Retinal pigment epithelial cell (primary cell): ENCODE measurements at places on chromosomes 4 and X.

DNA sequence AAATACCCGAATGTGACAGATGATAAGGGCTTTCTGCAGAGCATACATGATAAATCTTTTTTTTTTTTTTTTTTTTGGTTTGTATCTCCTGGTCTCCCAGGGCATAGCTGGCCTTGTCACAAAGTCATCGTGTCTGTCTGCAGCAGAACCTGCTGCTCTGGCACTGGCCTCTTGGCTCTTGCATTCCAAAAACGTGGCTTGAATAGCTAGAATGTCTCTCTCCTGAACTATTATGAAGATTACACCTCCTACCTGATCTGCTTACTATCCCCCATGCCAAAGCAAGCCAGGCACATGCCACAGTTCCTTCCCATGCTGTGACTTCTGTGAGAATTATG lies 50.4 kb upstream of the SCRG1 start:
- no peak for DNase-seq

- DNase-seq, result no peak
These were observed 196.6 kb upstream of the AGA start for GRCh38 chr4:177638871-177639270.

- no peak for DNase-seq
These were observed 146.8 kb upstream of the PTCHD1 start for GRCh38 chrX:23187819-23188218.

DNA sequence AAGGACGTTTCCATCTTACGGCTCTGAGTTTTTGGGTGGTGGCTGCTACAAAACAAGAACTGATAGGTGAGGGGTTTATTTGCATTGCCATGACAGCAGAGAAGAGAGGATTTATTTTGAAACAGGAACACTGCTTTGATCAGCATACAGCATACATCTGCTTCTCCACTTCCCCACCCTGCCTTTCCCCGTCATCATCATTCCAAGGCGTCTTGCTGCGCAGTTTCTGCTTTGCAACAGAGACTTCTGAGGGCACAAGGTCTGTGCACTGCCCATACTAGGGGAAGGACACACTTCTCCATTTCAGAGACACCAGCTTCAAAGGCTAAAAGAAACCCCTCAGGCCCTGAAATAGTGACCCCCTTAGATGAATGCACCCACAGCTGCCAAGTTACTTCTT lies 19.1 kb downstream of the STARD8 start:
- DNase-seq, result no peak

DNA sequence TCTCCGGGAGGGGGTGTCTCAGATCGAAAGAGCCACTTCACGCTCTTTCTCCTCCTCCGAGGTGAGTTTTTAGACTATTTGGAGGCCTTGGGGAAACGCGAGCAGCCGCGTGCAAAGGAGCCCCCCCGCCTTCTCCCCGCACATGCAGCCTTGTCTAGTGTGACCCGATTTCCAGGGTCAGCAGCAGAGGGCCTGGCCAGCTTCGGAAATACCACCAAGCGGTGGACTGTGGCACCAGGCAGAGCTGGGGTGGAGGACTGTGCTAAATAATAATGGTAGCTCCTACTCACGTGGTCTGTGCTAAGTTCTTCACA lies 79.3 kb upstream of the BCOR start:
- DNase-seq, result no peak

GRCh38 chr4:186643501-186644310 lies 80.0 kb downstream of the FAT1 start:
- no peak for DNase-seq

- DNase-seq, result no peak
These were observed 37.9 kb downstream of the ACOX3 start for GRCh38 chr4:8402640-8403039.

GRCh38 chr4:84821064-84821463 lies 145.4 kb downstream of the WDFY3 start:
- DNase-seq, result no peak

GRCh38 chr4:128470492-128471053 lies 183.0 kb upstream of the PGRMC2 start:
- no peak for DNase-seq
